ENCODE measurements at places on chromosomes 6 and 20.
A peak's percentile ranks its signal among the peaks of the same experiment; 100 is the strongest.

DNA sequence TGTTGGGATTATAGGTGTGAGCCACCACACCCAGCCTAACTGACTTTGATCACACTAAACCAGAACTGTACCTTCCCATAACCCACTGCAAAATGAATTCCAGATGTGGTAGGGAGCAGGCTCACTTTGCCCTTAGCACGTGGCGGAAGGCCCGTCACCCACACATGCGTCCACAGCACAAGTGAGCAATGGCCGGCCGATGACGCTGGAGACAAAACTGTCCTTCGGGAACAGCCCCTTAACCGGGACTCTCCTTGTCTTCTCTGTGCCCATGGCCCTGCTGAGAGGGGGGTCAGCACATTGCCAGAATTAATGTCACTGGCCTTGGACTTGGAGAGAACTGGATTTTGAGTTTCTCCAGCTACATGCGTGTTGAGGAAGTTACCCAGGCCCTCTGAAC, 107.2 kb downstream of the TOX2 start:
- DNase-seq: no peak
- H3K4me1 ChIP-seq: peaks cover 7% of the 10 kb centered on the region
- no peak overlapping the region for H3K4me3 ChIP-seq
- H3K36me3 ChIP-seq: no peaks in the 10 kb centered on the region
- H3K27ac ChIP-seq: no peak overlapping the region

DNA sequence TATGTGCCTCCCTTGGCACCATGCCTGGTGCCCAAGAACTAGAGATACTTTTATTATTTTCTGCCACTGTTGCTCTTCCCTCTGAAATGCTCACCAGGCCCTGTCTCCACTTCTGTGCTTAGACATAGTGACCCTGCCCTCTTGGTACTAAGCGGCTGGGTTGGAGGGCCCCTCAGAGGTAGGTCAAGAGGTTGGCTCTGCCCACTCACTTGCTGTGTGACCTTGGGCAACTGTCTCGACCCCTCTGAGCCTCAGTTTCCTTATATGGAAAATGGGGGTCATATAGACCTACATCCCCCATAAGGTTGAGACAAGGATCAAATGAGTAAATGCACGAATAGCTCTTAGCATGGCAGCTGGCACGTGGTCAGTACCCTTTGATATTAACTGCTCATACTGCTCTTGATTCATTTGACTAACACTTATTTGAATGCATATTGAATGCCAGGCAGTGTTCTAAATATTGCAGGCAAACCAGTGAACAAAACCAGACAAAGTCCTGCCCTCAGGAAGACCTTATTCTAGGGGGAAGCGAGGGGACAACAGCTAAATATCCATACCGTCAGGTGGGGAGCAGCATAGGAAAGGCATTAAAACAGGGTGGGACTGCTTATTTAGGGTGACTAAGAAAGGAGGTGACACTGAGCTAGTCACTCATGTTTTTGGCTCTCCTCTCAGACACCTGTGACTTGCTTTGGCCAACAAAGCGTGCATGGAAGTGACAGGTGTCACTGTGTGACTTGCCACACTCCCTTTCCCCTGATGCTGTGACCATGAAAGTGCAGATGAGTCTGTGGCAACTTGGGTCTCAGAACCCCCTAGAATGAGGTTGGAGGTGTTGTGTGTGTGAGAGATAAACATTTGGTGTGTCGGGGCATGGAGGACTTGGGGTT, 14.3 kb upstream of the SPO11 start:
- DNase-seq: no peak
- H3K4me1 ChIP-seq: no peaks in the 10 kb centered on the region
- H3K36me3 ChIP-seq: no peaks in the 10 kb centered on the region
- no peak overlapping the region for H3K4me3 ChIP-seq

GRCh38 chr6:164749221-164750064, 560.0 kb downstream of the C6orf118 start:
- H3K27me3 ChIP-seq: no peaks in the 10 kb centered on the region
- no peak overlapping the region for H3K4me3 ChIP-seq
- H3K4me1 ChIP-seq: no peaks in the 10 kb centered on the region

DNA sequence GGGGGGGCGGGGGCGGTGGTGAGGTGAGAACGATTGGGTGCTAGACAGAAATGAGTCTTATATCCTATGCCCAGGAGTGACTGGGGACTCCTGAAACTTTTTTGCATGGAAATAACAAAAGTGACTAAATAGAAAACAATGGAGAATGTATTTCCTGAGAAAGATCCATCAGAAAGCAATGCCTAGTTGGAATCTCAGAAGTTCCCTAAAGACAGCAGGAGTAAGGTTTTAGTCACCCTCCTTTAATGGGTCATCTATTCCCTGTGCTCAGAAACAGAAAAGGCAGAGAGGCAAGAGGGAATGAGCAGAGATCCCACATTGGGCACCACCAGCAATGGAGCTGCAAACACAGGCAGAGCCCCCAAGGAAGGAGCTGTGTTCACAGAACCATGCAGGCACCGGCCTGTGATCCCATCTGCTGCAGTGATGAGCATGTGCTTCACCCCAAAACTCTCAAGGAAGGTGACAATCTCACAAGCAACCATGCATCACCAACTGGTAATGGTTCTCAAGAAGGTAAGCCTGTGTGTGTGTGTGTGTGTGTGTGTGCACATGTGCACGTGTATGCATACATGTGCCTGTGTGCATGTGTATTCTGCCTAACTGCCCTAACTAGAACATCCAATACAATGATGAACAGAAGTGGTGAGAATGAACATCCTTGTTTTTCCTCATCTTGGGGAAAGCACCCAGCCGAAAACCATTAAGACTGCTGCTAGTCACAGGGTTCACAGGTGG, 168.4 kb downstream of the WDR27 start:
- no peaks in the 10 kb centered on the region for H3K36me3 ChIP-seq
- H3K4me1 ChIP-seq: peaks cover 3% of the 10 kb centered on the region
- H3K27ac ChIP-seq: no peak overlapping the region
- no peak for DNase-seq
- no peak overlapping the region for H3K4me3 ChIP-seq
- H3K27me3 ChIP-seq: no peaks in the 10 kb centered on the region

DNA sequence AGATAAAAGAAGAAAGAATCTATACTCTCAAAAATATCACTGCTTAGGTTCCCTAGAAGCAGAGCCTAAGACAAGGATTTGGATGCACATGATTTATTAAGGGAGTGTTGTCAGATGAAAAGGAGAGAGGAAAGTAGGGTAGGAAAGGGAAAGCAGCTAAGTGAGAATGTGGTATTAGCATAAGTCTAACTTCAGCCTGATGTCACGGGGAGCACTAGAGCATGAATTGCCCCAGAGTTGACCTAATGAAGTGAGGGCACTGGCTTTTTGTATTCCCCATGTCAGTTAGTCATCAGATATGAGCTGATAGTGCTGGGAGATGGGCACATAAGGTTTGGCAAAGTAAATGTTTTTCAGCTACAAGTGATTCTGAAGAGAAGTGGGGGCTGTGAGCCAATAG, 129.0 kb upstream of the THEMIS start:
- H3K27me3 ChIP-seq: no peaks in the 10 kb centered on the region
- H3K27ac ChIP-seq: no peak overlapping the region
- H3K36me3 ChIP-seq: no peaks in the 10 kb centered on the region
- no peaks in the 10 kb centered on the region for H3K4me1 ChIP-seq
- DNase-seq: no peak

DNA sequence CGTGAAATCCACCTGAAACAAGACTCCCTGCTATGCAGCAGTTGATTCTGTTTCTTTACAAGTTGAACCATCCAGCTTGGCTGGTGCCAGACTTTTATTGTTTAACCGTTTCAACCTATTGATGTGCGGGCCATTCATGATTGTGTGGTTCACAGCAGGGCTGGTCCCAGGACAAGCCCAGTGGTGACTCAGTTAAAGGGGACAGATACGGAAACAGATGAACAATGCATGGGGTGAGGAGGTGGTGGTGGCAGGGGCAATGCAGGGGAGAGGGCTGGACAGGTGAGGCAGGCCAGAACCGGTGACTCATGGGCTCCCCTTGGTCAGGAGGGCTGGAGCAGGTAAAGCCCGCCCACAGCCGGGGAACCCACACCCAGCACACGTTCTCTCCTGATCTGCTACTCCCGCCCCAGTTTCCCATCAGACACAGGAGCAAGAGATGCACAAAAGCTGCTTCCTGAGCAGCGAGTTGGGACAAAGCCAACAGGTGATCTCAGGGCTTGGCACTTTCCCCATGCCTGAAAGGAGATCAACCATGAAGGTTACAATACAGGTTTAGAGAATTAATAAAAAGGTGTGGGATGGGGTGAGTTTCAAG, 232.2 kb downstream of the LY86 start:
- no peak for DNase-seq
- no peaks in the 10 kb centered on the region for H3K4me1 ChIP-seq
- no peaks in the 10 kb centered on the region for H3K27me3 ChIP-seq

- no peak overlapping the region for H3K27ac ChIP-seq
- peaks cover 7% of the 10 kb centered on the region for H3K4me1 ChIP-seq
- DNase-seq: no peak
- no peaks in the 10 kb centered on the region for H3K27me3 ChIP-seq
- no peaks in the 10 kb centered on the region for H3K36me3 ChIP-seq
Observed at GRCh38 chr6:119442776-119443184, 93.2 kb upstream of the MAN1A1 start.

- no peak overlapping the region for H3K27ac ChIP-seq
- H3K36me3 ChIP-seq: no peaks in the 10 kb centered on the region
- H3K4me1 ChIP-seq: no peaks in the 10 kb centered on the region
- H3K4me3 ChIP-seq: no peak overlapping the region
- H3K27me3 ChIP-seq: no peaks in the 10 kb centered on the region
- DNase-seq: no peak
Observed at GRCh38 chr6:128554302-128554701, 33.9 kb upstream of the PTPRK start.

DNA sequence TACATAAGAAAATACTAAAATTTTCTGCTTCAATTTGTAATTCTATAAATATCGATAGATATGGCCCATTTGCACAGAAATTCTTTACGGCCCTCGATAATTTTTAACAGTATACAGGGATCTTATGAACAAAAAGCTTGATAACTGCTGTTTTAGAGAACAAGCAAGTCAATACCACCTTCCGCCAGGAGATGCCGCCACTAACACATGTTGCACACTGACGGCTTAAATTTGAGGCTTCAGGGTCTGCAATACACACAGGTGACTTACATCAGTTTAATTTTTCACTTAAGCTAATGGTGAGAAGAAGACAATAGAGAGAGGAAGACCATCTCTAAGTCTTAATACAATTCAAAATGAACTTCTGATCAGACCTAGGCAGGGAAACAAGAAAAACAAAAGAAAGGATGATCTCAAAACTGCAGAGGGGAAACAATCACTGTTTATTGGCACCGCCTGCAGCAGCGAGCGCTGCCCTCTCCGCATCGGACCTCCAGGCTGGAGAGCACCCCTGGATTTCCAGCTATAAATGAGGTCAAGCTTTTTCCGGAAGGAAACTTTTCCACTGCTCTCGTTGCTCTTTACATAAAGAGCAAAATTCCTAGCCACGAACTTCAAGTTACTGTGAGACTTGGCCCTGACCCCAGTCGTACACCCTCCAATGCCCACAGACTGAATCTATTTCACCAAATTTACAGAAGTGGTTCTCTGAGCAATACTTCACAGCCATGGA, 53.9 kb downstream of the OTOR start:
- no peak for DNase-seq
- no peaks in the 10 kb centered on the region for H3K36me3 ChIP-seq
- no peaks in the 10 kb centered on the region for H3K4me1 ChIP-seq
- no peak overlapping the region for H3K27ac ChIP-seq
- H3K27me3 ChIP-seq: no peaks in the 10 kb centered on the region

- H3K4me3 ChIP-seq: no peak overlapping the region
- no peak overlapping the region for H3K27ac ChIP-seq
- H3K36me3 ChIP-seq: peaks cover 5% of the 10 kb centered on the region
- H3K4me1 ChIP-seq: no peaks in the 10 kb centered on the region
- H3K27me3 ChIP-seq: no peaks in the 10 kb centered on the region
- DNase-seq: no peak
Observed at GRCh38 chr6:13472099-13472498, 15.3 kb downstream of the GFOD1 start.

GRCh38 chr6:97085772-97086171, 161.2 kb downstream of the KLHL32 start:
- H3K36me3 ChIP-seq: no peaks in the 10 kb centered on the region
- no peak overlapping the region for H3K4me3 ChIP-seq
- H3K27ac ChIP-seq: no peak overlapping the region
- H3K27me3 ChIP-seq: no peaks in the 10 kb centered on the region

DNA sequence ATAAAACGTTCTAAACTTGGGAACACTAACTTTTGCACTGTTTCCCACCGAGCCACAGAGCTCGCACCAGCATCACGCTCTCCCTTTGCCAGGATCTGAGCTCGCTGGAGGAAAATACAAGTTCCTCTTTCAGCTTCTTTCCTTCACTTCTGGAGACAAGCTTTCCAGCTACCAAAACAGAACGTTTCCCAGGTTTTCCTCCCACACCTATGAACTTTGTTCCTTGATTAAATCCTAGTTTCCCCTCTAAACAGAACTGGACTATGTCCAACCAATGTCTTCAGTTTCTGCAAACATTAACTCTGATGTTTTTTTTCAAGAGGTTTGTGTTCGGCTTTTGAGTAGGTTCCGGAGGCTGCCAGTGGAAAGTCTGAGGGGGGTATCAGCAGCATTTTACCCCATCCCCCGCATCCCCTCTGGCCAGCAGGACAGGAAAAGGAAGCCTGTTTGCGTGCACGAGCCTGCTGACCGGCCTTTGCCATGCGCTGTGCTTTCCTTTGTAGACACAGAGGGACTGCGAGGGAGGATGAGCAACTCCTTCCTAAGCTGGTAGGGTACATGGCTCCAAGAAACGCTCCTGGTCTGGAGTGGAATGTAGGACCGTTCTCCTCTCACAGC, 135.5 kb downstream of the LY86 start:
- H3K36me3 ChIP-seq: no peaks in the 10 kb centered on the region
- H3K27ac ChIP-seq: peak overlapping the region; percentile 68
- H3K27me3 ChIP-seq: no peaks in the 10 kb centered on the region
- H3K4me1 ChIP-seq: peaks cover 4% of the 10 kb centered on the region

- H3K27ac ChIP-seq: no peak overlapping the region
- H3K4me1 ChIP-seq: no peaks in the 10 kb centered on the region
- H3K36me3 ChIP-seq: no peaks in the 10 kb centered on the region
- H3K27me3 ChIP-seq: no peaks in the 10 kb centered on the region
- H3K4me3 ChIP-seq: no peak overlapping the region
Observed at GRCh38 chr6:118843685-118844390, 50.1 kb upstream of the ASF1A start.

All from ascending aorta (tissue), 2 donors.